ENCODE measurements at places on chromosomes 11 and 22.

GRCh38 chr11:59770319-59770718 lies 15.1 kb downstream of the STX3 start:
- DNase-seq: no peak

DNA sequence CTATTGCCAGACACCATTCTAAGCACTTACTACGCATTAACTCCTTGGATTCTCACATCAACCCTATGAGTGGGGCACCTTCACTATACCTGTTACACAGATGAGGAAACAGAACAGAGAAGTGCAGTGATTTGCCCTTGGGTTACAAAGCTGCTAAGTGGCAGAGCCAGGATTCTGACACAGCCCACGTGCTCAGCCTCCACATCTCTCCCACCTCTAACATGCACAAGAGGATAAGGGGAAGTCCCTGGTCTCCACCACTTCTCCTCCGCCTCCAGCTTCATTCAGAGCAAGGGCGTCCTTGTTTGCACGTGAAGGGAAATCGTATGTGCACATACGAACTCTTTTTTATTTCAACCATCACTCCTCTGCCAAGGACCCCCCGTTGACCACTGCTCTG lies 53.7 kb downstream of the CDON start:
- no peak for DNase-seq

- no peak for DNase-seq
Observed at GRCh38 chr11:61853698-61854169, 25.6 kb downstream of the FADS2 start.

- DNase-seq: no peak
Observed at GRCh38 chr11:108734283-108734682, 69.4 kb downstream of the DDX10 start.

- DNase-seq: no peak
Observed at GRCh38 chr11:78815831-78816230, 241.2 kb upstream of the NARS2 start.
